Activated CD4-positive, CD25-positive, alpha-beta regulatory T cell treated with anti-CD3 and anti-CD28 coated beads, Interleukin-2, amount 50 U/mL, for 24 hours (primary cell): ENCODE measurements at places on chromosomes 3 and 15.

DNA sequence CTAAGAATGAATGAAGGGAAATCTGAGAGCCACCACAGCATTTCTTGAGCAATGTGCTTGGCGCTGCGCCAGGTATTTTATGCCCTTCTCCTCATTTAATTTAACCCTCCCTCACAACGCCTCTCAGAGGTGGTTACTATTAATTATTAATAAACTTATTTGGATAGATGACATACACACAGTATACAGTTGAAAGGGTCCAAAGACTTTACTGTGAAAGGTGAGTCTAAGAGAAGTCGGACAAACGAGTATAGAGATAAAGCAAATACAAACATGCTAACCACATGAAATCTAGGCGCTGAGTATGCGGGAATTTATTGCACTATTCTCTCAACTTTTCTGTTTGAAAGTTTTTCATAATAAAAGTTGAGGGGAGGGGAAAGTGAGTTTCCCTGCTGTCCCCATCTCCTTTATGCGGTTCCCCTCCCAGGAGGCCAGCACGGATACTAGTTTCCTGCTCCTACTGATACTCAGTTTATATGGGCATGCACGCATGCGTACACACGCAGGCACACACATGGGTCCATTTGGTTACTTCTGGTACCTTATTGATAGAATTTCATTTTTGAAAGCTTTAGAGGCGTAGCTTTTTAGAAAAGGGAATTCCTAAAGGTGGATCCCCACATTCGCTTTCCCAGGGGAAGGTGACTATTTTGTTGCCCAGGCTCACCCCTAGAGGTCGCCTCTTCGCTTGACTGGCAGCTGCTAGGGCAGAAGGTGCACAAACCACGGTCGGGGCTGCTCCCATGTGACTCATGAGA lies 28.5 kb upstream of the KCTD6 start:
- peak; percentile 96 for ATAC-seq

DNA sequence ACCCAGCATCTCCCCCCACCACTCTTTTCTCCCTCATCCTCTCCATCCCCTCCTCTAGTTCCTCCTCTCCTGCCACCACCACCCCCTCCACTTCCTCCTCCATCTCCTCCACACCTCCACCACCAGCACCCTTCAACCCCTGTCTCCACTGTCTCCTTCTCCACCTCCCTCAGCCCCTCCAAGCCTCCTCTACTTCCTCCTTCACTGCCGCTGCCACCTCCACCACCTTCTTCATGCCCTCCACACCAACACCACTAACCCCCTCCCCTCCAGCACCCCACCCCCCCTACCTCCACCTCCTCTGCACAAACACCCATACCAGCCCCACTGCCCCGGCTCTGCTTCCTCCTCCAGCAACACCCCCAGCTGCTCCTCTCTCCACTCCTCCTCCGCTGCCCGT lies 88.0 kb downstream of the HES1 start:
- no peak for ATAC-seq

GRCh38 chr15:99424978-99425656 lies 140.7 kb upstream of the MEF2A start:
- ATAC-seq = peak; percentile 95

- ATAC-seq = no peak
These were observed 7.8 kb downstream of the BLOC1S6 start for GRCh38 chr15:45594835-45595530.

GRCh38 chr15:28969511-28970085 lies 83.8 kb downstream of the APBA2 start:
- ATAC-seq = no peak

GRCh38 chr3:127780536-127781400 lies 41.5 kb downstream of the MGLL start:
- no peak for ATAC-seq

- ATAC-seq = no peak
These were observed 13.5 kb downstream of the PLD1 start for GRCh38 chr3:171796625-171797264.

GRCh38 chr15:97961067-97961954 lies 808 bp downstream of the ARRDC4 start:
- no peak for ATAC-seq

DNA sequence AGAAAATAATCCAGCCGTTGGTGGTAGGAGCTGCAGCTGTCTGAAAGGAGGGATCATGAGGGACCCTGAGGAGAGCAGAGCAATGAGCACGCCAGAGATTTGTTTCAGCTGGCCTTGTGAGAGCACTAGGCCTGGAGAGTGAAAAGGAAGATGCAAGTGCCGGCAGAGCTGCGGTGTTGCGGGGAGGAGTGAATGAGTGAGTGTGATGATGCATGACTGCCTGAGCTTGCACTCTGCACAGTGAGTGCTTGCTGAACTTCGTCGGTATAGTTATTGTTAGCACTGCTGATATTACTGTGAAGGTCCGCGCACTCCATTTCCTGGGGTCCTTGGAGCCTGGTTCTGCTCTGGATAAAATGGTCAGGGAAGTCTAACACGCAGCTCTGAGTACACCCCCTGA lies 23.2 kb downstream of the EIF1B start:
- ATAC-seq = no peak

DNA sequence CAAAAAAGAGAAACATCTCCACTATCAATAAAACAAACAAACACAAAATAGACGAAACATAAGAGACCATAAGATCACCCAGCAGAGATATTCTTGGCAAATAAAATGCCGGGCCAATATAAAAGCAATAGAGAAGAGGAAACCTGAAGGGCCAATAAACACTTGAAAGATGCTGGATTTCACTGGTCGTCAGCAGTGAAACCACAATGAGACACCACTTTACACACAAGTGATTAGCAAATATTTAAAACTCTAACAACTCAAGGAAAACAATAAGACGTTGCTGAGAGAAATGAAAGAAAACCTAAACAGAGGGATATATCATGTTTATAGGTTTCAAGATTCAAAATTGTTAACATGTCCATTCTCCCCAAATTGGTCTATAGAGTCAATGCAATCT lies 148.5 kb downstream of the WDR76 start:
- ATAC-seq = no peak

GRCh38 chr3:179710079-179710478 lies 57.2 kb downstream of the USP13 start:
- ATAC-seq = no peak
